ENCODE measurements at places on chromosomes 16 and 17. TPM values are rescaled to one million over a fixed set of nuclear protein-coding genes. Genes with fewer than 3 reads are reported as not detected.

The LRRC3C gene
- not detected for polyA plus RNA-seq

The GRB7 gene
- 29.6 TPM for polyA plus RNA-seq

The METRNL gene
- 23.5 TPM for polyA plus RNA-seq

The CCL15 gene
- polyA plus RNA-seq, result 0.07 TPM

The C16orf87 gene
- 1.8 TPM for polyA plus RNA-seq

The AKTIP gene
- 9.5 TPM for polyA plus RNA-seq

The ACLY gene
- 68.9 TPM for polyA plus RNA-seq

The ZNF469 gene
- 0.06 TPM for polyA plus RNA-seq

The RUNDC3A gene
- 4.2 TPM for polyA plus RNA-seq

Data from adipose tissue (tissue), 3 donors.